ENCODE measurements at places on chromosomes 7 and 10. TPM values are rescaled to one million over a fixed set of nuclear protein-coding genes. Genes with fewer than 3 reads are reported as not detected.

DNA sequence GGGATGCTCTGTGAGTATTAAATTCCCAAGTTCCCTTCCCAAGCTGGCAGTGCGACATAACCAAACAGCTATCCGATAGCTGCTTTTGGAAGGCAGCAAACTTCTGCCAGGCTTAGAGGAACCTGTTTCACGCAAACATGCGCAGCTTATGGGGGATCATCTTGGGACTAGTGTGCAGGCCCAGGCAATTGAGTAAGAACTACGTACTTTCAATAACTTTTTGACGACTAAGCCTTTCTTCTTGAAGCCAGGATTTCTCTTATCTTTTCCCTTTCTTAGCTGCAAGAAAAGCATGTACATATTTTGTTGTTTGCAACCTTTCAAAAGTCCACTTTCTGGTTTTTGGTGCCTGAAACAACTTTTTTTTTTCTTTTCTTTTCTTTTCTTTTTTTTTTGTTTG, 28.7 kb upstream of the SEPHS1 start:
- no peak for DNase-seq

DNA sequence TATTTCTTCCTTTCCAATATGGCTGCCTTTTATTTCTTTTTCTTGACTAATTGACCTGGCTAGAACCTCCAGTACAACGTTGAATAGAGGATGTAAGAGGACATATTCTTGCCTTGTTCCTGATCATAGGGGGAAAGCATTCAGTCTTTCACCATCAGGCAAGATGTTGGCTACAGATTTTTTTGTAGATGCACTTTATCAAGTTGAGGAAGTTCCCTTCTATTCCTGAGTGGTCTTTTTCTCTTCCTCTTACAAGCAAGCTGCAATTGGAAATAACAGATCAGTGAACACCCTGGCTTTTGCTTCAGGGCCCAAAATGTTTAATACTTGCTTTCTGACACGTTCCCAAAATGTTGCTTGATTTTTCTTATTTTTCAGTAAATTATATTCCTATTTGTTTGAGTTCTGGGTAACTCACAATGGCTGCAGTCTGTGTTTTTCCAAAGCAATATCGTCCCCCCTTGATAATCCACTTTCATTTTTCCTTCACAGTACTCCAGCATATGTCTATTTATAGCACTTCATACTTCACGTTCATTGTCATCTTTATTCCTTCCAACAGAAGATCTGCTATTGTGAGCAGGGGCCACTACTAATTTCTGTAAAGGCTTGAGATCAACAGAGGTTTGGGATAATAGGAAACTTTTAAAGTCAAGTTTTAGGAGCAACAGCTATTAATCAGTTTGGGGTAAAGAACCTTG, 11.7 kb downstream of the CPEB3 start:
- no peak for DNase-seq

DNA sequence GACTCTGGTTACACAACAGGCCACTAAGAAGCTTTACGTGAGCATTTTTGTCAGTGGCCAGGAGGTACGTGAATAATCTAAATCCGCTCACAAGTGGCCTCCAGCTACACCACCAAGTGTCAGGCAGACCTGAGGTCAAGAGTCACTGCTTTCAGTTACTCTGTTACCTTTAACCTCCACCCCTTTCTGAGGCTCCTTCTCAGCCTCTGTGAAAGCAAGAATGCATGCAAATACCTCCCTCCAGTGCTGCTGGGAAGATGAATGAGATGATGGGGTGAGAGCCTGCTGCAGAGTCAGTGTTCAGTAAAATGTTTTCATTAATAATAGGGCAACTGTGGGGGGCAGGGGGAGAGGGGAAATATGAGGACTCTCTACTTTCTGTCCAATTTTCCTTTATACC, 11.2 kb downstream of the DDC start:
- DNase-seq, result no peak

GRCh38 chr10:104546756-104547155, 94.3 kb upstream of the SORCS3 start:
- DNase-seq, result no peak

GRCh38 chr7:124818807-124819206, 53.2 kb upstream of the GPR37 start:
- DNase-seq, result no peak

- no peak for DNase-seq
Observed at GRCh38 chr7:22660732-22661131, 66.3 kb upstream of the IL6 start.

GRCh38 chr7:73963252-73963822, 64.6 kb upstream of the ELN start:
- no peak for DNase-seq

DNA sequence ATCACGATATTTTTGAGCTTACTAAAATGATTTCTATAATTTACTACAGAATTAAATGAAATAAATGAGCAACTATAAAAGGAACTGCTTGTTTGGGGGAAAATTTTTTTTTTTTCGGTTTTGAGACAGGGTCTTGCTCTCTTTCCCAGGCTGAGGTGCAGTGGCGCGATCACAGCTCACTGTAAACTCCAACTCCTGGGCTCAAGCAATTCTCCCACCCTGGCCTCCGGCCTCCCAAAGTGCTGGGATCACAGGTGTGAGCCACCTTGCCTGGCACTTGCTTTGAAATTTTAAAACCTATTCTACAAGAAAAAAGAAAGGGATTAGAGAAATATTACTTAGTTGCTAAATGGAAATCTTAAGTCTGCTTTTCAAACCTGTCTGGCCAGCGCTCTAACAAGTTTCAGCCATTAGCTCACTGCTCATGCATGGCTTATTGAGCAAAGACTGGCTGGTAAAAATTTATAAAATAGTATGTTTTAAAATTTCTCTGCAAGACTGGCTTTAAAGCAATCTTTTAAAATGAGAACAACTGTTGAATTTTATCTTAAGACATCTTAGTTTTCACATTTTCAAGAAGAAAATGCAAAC, 144.0 kb downstream of the ATE1 start:
- DNase-seq, result no peak

DNA sequence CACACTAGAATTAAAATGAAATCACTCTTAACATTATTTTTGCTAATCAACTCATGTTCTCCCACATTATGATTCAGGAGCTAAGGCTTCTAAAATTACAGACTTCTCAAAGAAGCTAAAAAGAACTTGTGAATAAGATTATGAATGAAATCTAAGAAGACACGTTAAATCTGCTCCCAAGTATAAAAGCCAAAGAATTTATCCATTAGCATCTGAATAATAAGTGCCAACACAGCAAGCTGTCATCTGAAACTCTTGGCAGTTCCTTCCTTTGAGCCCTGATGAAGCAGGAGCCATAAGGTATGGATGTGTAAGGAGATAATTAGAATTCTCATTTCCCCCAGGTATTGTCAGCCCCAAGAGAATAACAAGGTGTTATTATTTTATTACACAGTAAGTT, 50.3 kb downstream of the TPK1 start:
- DNase-seq, result no peak

DNA sequence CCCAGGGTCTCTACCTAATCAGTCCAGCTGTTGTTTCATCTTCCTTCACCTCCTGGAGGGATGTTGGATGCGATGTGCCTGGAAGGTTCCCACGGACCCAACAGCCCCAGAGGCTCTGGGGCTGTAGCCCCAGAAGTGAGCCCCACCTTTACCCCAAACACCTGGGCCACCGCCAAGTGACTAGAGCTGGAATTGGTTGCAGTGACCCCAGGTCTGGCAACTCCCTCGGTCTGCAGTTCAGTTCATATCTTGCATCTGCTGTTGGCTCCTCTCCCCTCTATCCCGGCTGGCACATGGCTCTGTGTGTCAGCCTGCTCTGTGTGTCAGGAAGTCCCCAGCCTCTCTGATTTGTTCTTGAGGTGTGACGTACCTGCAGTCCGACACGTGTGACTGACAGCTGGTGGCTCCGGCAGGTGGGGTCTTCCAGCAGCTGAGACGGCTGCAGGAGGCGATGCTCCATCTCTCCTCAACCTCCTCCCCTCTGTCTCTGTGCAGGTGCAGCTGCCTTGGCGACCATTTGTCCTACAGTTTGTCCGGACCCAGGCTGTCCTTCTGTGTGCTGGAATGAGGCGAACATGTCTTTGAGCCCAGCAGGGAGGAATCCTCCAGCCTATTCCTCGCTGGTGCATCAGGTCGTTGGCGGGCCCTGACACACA, 38.6 kb downstream of the ELFN1 start:
- DNase-seq, result no peak

GRCh38 chr7:42395607-42396006, 158.6 kb upstream of the GLI3 start:
- DNase-seq, result no peak

DNA sequence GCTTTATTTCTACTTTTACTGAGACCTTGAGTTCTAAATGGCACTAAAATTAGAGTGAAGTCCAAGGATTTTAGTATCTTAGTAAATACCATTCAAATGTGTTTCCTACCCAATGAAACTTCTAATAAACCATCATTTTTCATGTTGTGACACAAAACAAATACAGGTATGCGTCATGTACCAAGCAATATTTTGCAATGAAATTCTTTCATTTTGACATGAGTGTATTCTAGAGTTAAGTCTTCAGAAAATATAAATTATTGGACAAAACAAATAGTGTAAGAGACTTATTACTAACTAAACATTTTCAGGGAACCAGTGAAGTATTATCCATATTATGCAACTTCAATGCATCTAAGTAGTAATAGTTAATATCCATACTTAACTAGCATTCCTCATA, 16.5 kb downstream of the HGF start:
- no peak for DNase-seq

DNA sequence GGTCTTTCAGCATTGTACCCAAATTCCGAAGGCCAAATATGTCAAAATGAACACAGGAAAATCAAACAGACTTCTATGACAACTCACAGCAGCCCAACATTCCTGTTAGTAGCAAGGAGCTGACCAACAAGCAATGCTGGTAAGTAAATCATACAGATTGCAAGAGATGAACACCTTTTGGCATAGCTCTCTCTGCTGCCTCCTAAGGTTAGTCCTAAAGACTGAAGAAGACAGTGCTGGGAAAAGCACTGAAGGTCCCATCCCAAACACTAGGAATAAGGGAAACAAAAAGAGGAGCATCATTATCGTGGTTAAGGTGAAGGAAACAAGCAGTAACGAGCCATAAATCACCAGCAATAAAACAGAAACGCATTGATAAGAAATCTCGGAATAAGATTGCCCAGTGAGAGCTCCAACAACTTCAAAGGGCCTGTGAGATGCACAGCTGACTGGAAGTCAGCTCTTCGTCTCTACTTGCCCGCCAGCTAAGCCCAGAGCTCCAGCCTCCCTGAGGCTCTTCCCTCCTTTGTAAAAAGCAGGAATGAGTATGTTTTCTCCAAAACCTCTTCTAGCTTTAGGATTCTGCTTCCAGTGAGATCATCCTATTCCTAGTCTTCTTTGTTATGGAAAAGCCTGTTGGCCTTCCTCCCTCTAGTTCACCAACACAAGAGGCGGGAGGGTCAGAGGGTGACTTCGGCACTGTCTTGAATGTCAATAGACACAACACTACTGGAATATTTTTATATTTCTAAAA, 15.3 kb downstream of the NUDT5 start:
- no peak for DNase-seq

GRCh38 chr10:24385776-24386175, 176.8 kb downstream of the KIAA1217 start:
- no peak for DNase-seq

- DNase-seq, result no peak
Observed at GRCh38 chr10:125261491-125262186, 101.3 kb upstream of the CTBP2 start.

DNA sequence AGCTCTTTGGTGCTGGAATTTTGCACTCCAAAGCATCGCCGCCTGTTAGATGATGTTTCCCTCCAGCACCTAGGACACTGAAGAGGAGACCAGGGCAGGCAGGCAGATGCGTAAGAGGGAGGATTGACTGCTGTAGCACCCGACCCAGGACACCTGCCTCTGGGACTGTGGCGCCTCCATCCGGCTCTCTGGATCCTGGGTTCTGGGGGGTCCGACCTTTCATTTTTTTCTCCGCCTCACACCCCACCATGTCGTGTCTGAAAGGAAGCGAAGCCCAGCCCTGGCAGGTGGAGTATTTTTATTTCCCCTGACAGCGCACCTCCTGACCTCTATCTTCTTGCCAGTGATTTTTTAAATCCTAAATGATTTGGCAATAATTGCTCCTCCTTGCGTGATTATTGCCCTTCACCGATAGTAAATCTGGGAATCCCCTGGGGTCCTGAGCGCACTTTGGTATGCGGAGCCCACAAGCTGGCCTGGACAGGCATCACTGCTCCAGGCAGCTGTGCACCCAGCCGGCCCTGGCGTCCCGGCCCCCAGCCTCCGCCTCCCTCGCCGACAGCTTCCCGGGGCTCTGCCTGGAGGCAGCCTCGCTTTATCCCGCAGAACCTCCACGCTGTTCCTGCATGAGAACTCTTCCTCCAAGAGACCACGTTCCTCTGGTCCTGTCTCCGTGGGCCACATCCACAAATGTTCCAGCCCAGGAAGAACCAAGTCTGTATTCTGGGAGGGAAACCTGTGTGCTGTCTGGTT, 48.4 kb downstream of the LHPP start:
- DNase-seq, result no peak

GRCh38 chr10:100724531-100725027, 20.8 kb upstream of the PAX2 start:
- no peak for DNase-seq

GRCh38 chr10:73647875-73648651, 6.8 kb upstream of the MYOZ1 start:
- no peak for DNase-seq

GRCh38 chr7:68542831-68543230, 1055.4 kb upstream of the AUTS2 start:
- DNase-seq, result no peak

DNA sequence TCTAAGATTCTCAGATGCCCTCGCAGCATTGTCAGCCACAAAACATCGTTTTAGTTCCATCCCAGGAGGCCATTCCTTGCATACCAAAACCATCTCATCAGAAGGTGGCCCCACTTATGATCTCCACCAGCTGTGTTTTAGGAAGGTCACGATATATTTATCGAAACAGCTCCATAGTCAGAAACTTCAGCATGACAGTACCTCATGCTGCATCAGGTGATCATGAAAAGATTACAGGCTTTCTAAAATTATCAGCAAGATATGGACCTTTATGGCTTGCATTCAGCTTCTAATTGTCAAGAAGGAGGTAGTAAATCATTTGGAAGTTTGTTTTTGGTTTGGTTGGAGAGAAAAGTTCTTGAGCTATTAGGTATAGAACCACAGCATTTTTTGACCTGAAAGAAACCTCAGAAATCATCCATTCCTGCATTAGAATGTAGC, 20.0 kb downstream of the JAZF1 start:
- DNase-seq, result no peak

DPYSL4 gene
- total RNA-seq, result 0.58 TPM

SPDYE5 gene
- total RNA-seq, result not detected

LLCFC1 gene
- total RNA-seq, result not detected

TSPAN12 gene
- not detected for total RNA-seq

ARF5 gene
- total RNA-seq, result 95.5 TPM

DENND2A gene
- not detected for total RNA-seq

ST8SIA6 gene
- 0.58 TPM for total RNA-seq

BMPR1A gene
- total RNA-seq, result 15.5 TPM

EVX1 gene
- total RNA-seq, result not detected

NKX1-2 gene
- not detected for total RNA-seq

CTNNA3 gene
- total RNA-seq, result not detected

CDK1 gene
- total RNA-seq, result 1.3 TPM
